CD4-positive, alpha-beta T cell treated with Interleukin-15 for 4 hours (primary cell): ENCODE measurements at places on chromosomes 5 and 9.

- DNase-seq: no peak
These were observed 169.1 kb downstream of the CAAP1 start for GRCh38 chr9:26723486-26723885.

GRCh38 chr5:171606414-171607024, 179.1 kb upstream of the SMIM23 start:
- no peak for DNase-seq

- DNase-seq: no peak
These were observed 491 bp downstream of the APC start for GRCh38 chr5:112738191-112738560.

GRCh38 chr5:163880302-163880701, 374.9 kb downstream of the MAT2B start:
- DNase-seq: no peak

GRCh38 chr9:131395157-131396098, 1.5 kb downstream of the PRRC2B start:
- DNase-seq: peak; percentile 85

- DNase-seq: peak; percentile 36
These were observed 126.4 kb downstream of the RGS3 start for GRCh38 chr9:113589890-113590289.

- DNase-seq: no peak
These were observed 77.5 kb downstream of the STARD4 start for GRCh38 chr5:111434800-111435199.

GRCh38 chr9:124723352-124723751, 47.8 kb downstream of the NR6A1 start:
- DNase-seq: no peak

GRCh38 chr9:123562844-123563346, 206.9 kb downstream of the CRB2 start:
- no peak for DNase-seq

DNA sequence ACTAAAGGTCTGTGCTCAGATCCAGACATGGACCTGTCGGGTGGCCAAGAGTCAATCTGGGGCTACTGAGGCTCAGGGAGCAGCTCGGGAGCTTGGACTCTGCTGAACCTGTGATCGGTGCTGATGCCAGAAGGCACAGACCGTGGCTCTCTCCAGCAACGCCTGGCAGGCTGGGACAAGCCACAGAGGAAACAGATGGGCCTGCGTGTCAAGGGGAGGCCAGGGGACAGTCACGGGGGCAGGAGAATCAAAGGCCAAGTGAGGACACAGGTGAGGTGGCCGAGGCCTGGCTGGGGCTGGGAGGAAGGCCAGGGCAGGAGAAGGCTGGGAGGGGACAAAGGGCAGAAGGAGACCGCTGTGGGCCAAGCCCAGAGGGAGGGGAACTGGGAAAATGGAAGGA, 43.4 kb downstream of the EPB41L4B start:
- no peak for DNase-seq

GRCh38 chr5:173767574-173768266, 120.4 kb upstream of the CPEB4 start:
- DNase-seq: no peak

DNA sequence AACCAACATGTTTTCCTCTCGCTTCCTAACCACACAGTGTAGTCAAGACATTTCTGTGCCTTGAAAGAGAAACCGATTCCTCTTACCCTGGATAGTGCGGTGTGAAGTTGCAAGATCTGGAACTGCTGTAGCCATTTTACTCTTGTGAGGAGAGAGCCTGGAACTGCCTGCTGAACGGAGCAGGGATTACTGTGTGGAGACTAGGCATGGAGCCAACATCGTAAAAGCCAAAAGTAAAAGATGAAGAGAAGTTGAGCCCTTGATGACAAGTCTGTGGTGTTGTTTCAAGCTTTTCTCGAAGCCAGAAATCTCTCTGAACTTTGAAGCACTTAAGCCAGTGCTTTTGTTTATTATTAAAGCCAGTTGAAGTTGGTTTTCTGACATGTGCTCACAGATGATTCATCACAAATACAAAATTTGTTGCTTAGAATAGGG, 110.1 kb upstream of the GRIN3A start:
- no peak for DNase-seq

- no peak for DNase-seq
These were observed 58.2 kb downstream of the PHF2 start for GRCh38 chr9:93634311-93635185.

DNA sequence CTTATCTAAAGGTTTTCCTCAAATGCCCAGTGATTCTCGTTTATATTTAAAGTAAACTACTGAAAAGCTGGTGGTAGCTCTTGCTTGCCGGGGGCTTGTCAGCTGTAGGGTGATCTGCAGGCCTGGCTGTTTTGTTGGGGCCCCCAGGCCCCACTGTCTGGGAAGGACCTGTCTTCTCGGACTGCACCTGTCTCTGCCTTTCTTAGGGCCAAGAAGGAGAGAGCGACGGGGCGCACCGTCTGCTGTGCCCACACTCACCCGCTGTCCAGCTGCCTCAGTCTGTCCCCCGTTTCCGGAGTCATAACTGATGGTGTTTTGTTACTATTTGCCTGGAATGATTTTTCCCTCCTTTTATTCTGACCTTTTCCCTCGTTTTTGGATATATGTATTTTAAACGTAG, 94.1 kb upstream of the CACNA1B start:
- DNase-seq: no peak

DNA sequence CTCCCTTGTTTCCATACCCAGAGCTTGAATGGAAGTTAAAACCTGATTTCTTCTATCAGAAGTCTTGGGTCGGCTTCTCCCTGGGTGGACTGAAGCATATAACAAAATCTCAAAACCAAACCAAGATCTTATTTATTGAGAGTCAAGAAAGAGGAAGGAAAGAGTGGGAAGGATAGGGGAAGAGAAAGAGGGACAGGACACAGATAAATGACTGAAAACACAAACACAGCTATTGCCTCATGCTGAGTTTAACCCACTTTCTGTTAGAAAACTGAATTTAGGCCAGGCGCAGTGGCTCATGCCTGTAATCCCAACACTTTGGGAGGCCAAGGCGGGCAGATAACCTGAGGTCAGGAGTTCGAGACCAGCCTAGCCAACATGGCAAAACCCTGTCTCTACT, 92.9 kb downstream of the PALM2AKAP2 start:
- DNase-seq: no peak

DNA sequence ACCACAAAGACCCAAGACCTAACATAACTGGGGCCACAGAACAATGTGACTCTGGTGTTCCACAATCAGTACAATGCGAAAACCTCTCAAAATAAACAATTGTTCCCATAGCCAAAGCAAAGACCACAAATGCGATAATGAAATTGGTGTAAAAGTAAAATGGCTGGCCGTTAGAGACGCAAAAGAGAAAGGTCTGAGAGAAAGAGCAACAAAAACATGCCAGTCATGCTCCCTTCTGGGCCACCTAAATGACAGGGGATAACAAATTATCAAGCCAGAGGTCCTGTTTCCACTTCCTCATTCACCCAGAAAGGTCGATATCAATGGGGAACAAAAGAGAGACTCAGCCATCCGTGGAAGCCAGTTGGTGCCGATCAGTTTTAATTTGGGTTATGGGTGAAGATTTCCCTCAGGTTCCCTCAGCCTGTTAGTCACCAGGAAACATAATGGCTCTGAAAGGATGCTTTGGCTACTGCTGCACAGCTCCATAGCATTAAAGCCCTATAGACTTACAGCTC, 9.2 kb upstream of the CFAP95 start:
- no peak for DNase-seq

- DNase-seq: no peak
These were observed 27.8 kb downstream of the RECK start for GRCh38 chr9:36064448-36065037.

GRCh38 chr9:127628758-127629467, 16.8 kb downstream of the STXBP1 start:
- no peak for DNase-seq

DNA sequence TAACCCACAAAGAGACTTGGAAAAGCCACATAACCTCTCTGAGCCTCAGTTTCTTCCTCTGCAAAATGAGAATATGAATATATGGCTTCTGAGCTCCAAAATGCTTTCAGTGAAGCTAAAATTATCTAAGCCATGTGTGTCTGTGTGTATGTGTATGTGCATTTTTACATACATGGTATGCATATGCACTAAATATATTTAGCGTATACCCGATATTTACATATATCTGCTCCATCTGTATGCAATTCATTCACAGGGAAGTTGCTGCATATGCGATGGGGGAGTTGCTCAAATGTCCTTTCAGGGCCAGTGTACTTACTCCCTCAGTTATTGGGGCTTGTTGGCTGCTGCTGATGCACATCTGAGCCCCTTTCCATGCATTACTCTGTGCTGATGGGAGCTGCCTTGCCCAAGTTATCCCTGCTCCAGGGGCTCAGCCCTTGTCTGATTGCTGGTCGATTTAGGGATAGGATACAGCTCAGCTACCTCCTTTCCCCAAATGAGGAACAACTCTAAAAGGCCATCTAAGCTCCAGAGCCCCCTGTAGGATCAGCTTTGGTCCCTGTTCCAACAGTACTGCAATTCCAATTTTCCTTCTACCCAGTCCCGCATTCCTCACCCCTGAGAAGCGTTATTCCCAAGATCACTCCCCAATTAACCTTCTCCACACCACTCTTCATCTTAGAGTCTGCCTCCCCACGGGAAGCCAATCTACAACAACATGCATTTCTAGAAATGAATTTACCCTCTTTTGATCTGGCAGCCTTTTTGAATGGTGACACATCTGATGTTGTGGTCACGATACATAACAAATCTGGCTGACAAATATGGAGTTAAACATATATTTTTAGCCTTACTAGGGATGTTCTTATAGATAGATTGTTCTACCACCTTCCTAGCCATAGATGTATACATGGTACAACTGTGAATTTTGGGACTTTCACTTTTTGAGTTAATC, 15.9 kb downstream of the RHOBTB3 start:
- DNase-seq: no peak

DNA sequence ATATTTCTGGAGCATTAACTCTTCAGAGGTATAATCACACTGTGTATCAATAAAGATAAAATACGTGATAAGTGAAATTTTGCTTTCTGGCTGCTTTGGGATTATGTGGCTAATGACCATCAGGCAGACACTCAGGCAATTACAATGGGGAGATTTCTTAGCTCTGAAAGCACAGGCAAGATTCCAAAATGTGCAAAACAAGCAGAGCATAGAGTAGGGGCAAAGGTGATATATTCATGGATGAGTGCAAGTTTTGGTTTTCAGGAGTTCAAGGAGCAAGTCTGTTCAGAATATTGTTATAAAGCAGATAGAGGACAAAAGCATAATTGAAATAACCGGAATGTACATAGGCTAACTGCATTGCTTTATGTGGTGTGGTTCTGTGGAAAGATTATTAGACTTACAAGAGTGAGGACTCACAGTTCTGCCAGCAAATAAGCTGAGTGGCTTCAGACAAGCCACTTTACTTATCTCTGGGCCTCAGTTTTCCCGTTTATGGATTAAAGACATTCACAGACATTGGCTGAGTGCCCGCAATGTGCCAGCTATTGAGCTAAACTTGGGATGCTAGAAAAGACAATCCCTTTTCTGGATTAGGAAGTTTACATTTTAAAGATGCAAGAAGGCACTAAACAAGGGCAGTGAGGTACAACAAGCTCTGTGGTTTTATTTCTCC, 945.6 kb upstream of the ARRDC3 start:
- DNase-seq: no peak

DNA sequence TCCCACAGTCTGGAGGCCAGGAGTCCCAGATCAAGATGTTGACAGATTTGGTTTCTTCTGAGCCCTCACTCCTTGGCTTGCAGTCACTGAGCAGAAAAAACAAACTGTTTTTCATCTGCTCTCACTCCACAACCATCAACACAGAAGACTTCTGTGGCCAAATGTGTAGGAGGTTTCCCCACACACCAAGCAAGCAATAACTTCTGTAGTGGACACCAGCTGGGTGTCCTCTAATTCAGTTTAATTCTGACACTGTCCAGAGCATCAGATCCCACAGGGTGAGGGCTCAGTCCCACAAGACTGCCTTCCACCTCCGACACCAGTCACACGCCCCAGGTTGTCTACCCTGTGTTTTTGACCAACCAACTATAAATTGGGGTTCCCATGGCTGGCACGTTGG, 209.9 kb downstream of the AOPEP start:
- DNase-seq: no peak

- DNase-seq: no peak
These were observed 6.7 kb downstream of the NSD1 start for GRCh38 chr5:177140312-177140711.

DNA sequence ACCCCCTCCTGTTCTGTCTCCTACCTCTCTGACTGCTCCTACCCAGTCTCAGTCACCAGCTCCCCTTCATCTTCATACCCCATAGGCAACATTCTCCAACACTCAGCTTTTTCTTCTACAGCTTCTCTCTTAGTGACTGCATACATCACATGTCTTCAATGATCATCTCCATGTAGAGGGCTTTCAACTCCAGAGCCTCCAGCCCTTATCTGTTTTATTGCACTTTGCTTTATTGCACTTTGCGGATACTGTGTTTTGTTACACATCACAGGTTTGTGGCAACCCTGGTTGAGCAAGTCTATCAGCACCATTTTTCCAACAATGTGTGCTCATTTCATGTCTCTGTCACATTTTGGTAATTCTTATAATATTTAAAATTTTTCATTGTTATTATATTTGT, 230.7 kb downstream of the DEPDC1B start:
- no peak for DNase-seq
